ENCODE measurements at places on chromosomes 2 and 18.

GRCh38 chr2:144935191-144935590 lies 415.3 kb upstream of the ZEB2 start:
- no peak for DNase-seq

DNA sequence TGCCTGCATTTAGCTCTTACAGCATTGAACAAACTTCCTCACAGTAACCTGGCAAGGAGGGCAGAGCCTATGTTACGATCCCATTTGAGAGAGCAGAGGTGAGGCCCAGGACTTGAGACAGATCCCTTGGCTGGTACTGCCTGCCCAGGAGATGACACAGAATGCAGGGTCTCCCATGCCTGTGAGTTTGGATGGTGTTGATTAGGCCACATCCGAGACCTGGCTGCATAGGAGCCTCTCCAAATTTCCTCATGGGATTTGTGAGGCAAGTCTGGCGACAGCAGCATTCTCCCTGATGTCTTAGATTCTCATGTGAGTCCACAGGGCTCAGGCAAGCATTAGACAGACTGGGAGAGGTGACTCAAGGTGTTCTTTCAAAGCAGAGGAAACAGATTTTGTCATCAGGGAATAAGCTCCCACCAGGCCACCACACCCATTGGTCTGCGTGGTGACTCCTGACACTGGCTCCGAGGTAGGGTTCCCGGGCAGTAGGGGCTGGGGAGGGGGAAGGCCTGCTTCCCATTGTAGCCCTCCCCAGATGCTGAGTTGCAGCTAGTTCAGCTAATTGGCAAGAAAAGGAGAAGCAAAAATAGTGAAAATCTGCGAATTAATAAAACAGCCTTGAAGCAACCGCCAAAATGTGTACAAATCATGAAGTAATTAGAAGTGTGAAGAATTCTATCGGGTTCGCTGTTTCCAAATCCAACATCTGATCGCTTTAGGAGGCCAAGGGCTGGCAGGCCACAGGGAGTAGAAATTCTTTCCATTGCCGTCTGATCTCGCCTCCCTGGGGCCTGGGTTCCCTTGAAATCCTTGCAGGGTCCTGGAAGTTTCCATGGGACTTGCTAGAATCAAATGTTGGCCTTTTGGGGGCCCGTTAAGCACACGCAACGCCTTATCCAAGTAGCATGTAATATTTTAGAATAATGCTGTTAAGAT lies 68.0 kb downstream of the MAPK4 start:
- DNase-seq: no peak

DNA sequence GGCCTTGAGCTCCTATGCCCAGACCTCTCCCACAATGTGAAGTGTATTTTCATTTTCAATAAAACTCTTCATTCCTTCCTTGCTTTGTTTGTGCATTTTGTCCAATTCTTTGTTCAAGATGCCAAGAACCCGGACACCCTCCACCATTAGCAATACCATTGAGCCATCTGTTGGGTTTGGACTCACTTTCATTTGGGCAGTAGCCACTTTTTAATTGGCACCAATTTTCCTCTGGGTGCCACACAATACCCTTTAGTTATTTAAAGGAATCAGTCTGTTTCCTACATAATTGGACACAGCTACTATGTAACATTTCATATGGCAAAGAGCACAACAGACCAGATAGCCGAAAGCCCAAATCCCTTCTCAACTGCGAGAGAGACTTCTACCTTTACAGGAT lies 22.5 kb upstream of the SLC35G4 start:
- DNase-seq: no peak

- DNase-seq: no peak
These were observed 73.1 kb downstream of the HDAC4 start for GRCh38 chr2:239327536-239328350.

GRCh38 chr18:22213333-22213973 lies 44.1 kb downstream of the GATA6 start:
- no peak for DNase-seq
